ENCODE measurements at places on chromosomes 1 and 21.

- no peak for DNase-seq
These were observed 109.5 kb downstream of the TRABD2B start for GRCh38 chr1:47887475-47888293.

GRCh38 chr1:243421784-243422183 is 165.9 kb downstream of the SDCCAG8 start:
- no peak for DNase-seq

DNA sequence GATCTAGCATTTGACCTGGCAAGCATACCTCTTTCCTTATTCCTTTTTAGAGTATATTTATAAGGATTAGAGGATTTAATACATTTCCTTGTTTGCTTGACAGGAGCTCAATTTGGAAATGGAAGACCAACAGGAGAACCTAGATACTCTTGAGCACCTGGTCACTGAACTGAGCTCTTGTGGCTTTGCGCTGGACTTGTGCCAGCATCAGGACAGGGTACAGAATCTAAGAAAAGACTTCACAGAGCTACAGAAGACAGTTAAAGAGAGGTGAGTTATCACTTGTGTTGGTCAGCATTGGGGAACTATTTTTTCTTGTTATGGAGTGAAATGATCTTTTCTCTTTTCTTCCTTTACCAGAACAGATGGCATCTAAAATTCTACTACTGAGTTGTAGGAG is 123.4 kb upstream of the BMP8A start:
- no peak for DNase-seq

DNA sequence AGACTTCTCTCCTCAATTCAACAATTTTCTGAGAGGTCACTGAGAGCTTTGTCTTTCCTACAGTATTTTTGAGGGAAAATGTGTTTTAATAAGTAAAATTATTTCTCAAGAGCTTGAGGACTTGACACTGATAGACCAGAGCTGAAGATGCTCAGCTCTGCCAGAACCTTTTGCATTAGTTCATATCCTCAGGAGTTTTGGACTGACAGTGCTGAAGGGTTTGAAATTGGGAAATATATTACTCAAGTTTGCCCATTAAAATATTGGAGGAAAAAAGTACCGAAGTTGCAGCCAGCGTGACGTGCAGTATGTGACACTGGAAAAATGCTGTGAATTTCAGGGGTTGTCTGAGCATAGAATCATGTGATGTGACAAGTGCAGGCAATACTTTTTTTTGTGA is 346.6 kb upstream of the DPYD start:
- no peak for DNase-seq

GRCh38 chr1:225961659-225962439 is 20.8 kb upstream of the LEFTY2 start:
- DNase-seq, result no peak
